Effector CD8-positive, alpha-beta T cell (primary cell): ENCODE measurements at places on chromosomes 4 and X.

DNA sequence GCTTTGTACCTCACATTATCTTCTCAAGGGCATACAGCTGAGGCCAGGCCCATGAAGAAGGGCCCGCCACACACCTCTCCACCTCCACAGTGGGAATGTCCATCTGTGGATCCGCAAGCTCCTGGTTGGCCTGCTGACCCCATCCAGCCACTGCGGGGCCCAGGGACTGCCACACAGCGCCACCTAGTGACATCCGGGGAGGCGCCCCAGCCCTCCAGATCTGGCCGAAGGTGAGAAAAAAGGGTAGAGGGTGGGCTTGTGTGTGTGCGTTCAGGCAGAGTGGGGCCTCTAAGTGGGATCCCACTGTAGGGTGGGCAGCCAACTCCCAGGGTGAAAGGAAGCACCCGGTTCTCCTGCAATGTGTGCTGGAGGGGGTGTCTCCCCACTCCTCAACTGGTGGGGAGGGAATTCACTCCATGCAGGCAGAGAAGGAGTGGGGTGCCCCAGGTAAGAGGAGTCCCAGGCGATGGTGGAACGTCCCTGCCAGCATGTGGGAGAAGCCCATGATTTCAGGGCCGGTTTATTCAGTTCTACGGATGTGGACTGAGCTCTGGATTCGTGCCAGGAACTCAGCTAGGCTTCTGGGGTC lies 117.3 kb downstream of the ENPP6 start:
- DNase-seq: peak; percentile 5

GRCh38 chrX:132634521-132634920 lies 145.7 kb upstream of the MBNL3 start:
- DNase-seq: no peak

GRCh38 chrX:53732797-53733196 lies 46.3 kb upstream of the HUWE1 start:
- DNase-seq: no peak

GRCh38 chrX:1649621-1650020 lies 34.8 kb downstream of the ASMT start:
- no peak for DNase-seq

DNA sequence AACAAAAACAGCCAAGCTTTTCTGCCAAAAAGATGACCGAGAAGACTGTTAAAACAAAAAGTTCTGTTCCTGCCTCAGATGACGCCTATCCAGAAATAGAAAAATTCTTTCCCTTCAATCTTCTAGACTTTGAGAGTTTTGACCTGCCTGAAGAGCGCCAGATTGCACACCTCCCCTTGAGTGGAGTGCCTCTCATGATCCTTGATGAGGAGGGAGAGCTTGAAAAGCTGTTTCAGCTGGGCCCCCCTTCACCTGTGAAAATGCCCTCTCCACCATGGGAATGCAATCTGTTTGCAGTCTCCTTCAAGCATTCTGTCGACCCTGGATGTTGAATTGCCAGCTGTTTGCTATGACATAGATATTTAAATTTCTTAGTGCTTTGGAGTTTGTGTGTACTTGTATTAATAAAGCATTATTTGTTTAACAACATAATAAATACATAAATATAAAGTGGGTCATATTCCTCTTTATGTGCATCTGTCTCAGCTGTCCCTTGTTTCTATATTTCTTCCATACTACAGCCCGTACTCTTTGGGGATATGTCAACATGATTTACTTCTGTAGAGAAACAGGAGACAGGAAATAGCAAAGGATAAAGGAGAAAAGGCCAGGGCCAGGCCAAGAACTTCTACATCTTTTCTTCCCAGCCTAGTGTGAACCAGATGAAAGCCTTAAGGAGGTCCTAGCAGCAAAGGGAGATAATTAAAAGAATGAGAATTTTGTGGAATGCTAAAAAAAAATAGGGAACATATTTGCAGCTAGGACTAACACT lies 667 bp downstream of the PTTG2 start:
- no peak for DNase-seq

- DNase-seq: no peak
These were observed 63.7 kb downstream of the C4orf51 start for GRCh38 chr4:145743641-145744040.

GRCh38 chrX:104282166-104282725 lies 27.5 kb upstream of the ESX1 start:
- DNase-seq: no peak

- DNase-seq: no peak
These were observed 3.4 kb upstream of the HOPX start for GRCh38 chr4:56684320-56685050.

- no peak for DNase-seq
These were observed 46.4 kb downstream of the GPAT3 start for GRCh38 chr4:83582289-83582785.
